Activated T-cell treated with anti-CD3 and anti-CD28 coated beads, Interleukin-2, amount 50 U/mL, for 72 hours (primary cell): ENCODE measurements at places on chromosomes 11 and 22. TPM values are rescaled to one million over a fixed set of nuclear protein-coding genes. Genes with fewer than 3 reads are reported as not detected.

ZNF280B gene
- total RNA-seq, result 4.5 TPM

OR8G1 gene
- not detected for total RNA-seq

ROBO4 gene
- total RNA-seq, result not detected

CATSPERZ gene
- 1.1 TPM for total RNA-seq

P2RX6 gene
- 0.29 TPM for total RNA-seq

STK33 gene
- 6.2 TPM for total RNA-seq

DNA sequence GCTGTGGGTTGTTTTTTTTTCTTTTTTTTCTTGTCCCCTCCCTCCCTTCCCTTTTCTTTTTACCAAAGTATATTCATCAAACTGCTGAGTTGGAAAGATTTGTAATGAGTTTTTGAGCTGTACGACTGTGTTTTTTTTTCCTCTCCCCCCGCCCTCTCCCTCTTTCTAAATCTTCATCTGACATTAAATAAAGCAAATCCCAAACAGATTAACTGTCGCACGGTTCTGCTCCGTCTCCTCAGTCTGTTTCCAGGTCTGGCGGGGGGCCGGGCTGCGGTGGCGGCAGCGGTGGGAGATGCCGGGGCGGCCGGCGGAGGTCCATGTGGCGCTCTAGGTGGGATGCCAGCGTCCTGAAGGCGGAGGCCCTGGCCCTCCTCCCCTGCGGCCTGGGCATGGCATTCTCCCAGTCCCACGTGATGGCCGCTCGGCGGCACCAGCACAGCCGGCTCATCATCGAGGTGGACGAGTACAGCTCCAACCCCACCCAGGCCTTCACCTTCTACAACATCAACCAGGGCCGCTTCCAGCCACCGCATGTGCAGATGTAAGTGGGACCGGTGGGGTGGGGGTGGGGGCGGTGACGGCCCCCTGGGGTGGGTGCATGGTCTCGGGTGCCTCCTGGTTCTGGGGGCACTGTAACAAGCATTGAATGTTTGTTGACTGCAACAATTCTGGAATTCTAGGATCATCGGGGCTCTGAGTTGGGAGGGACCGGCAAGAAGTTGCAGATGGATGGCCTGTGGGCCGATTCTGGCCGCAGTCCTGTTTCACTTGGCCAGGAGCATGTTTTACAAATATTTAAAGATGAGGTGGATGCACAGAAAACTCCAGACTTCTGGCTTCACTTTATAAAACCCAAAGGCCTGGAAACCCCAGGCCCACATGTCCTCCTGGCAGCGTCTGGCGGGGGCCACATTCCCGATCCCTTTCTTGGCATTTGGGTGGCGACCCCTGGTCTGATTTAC, 13.1 kb downstream of the MPPED1 start:
- no peak overlapping the region for H3K27ac ChIP-seq
- peaks cover 15% of the 10 kb centered on the region for H3K27me3 ChIP-seq
- DNase-seq, result no peak
- no peaks in the 10 kb centered on the region for H3K36me3 ChIP-seq
- no peaks in the 10 kb centered on the region for H3K4me1 ChIP-seq

- H3K4me3 ChIP-seq, result no peak overlapping the region
- H3K27me3 ChIP-seq, result no peaks in the 10 kb centered on the region
- no peak for DNase-seq
- H3K36me3 ChIP-seq, result peaks cover 33% of the 10 kb centered on the region
- H3K4me1 ChIP-seq, result no peaks in the 10 kb centered on the region
- H3K27ac ChIP-seq, result no peak overlapping the region
Observed at GRCh38 chr11:11931461-11932055, 76.9 kb downstream of the DKK3 start.

DNA sequence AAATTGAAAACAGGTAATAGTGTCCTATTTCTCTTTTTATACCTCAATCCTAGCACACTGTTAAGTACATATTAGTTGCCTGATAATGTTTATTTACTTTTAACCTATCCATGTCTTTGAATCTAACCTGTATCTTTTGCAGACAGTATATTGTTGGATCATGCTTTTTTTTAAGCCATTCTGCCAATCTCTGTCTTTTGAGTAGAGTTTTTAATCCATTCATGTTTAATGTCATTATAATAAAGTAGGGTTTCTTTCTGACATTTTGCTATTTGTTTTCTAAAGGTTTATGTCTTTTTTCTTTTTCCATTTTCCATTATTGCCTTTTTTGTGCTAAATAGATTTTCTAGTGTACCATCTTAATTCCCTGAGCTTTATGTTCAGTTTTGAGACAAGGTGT, 23.8 kb upstream of the DEPDC7 start:
- no peaks in the 10 kb centered on the region for H3K4me1 ChIP-seq
- peaks cover 6% of the 10 kb centered on the region for H3K36me3 ChIP-seq
- DNase-seq, result no peak
- H3K4me3 ChIP-seq, result no peak overlapping the region

DNA sequence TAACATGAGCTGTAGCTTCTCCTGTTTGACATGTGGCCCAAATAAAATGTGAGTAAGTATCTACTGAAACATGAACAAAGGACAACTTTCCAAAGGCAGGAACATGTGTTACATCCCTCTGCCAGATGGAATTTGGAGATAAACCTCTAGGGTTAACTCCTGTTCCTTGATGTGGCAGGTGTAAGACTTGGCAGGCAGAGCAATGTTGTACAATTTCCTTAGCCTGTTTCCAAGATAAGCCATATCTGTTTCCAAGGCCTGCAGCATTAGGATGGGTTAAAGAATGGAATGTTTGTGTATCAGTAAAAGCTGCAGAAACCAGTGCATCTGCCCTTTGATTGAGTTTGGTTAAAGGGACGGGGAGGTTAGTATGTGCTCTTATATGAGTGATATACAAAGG, 8.8 kb upstream of the DNAJB13 start:
- H3K4me1 ChIP-seq, result no peaks in the 10 kb centered on the region
- H3K36me3 ChIP-seq, result peaks cover 13% of the 10 kb centered on the region
- no peak for DNase-seq
- H3K27me3 ChIP-seq, result no peaks in the 10 kb centered on the region
- H3K27ac ChIP-seq, result no peak overlapping the region
- H3K4me3 ChIP-seq, result no peak overlapping the region

- H3K27ac ChIP-seq, result peak within 1 kb of the TSS; percentile 84
- DNase-seq, result peak; percentile 97
- peaks cover 32% of the 10 kb centered on the region for H3K4me1 ChIP-seq
- no peaks in the 10 kb centered on the region for H3K27me3 ChIP-seq
Observed at GRCh38 chr11:1763796-1764661, at the start of gene CTSD. TSS of gene CTSD (minus strand) at chr11:1763927. CDS start at chr11:1763859, 68 bp downstream.

GRCh38 chr11:125176866-125177265, 12.3 kb downstream of the PKNOX2 start:
- no peak overlapping the region for H3K27ac ChIP-seq
- no peak for DNase-seq
- H3K4me1 ChIP-seq, result no peaks in the 10 kb centered on the region
- no peak overlapping the region for H3K4me3 ChIP-seq
- H3K36me3 ChIP-seq, result no peaks in the 10 kb centered on the region

DNA sequence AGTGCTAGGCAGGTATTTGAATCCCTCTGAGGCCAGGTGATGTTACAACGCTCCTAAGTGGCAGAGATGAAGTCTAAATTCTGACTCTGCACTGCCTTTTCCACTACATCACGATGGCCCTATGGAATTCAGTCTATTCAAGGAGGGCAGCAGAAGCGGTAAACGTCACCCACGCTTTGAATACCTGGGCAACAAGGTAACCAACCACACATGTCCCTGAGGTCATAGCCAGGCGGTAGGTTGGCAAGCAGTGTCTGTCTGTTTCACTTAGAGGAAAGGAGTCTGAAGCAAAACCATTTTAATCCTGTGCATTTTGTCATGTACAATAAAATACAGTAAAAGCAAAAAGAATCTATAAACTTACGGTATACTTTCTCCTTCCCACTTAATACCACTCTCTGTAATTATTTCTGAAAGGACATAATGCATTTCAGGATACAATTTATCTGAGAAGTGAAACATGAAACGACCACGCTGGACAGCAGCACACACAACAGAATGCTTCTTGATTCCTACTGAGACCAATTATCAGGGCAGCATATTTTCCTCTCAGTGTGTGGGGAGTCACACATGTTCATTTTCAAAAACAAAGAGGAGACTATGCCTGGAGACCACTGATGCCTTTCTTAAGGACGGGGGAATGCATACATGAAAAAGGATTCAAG, 51.3 kb downstream of the PRDM10 start:
- no peak overlapping the region for H3K4me3 ChIP-seq
- H3K27ac ChIP-seq, result no peak overlapping the region
- DNase-seq, result no peak

DNA sequence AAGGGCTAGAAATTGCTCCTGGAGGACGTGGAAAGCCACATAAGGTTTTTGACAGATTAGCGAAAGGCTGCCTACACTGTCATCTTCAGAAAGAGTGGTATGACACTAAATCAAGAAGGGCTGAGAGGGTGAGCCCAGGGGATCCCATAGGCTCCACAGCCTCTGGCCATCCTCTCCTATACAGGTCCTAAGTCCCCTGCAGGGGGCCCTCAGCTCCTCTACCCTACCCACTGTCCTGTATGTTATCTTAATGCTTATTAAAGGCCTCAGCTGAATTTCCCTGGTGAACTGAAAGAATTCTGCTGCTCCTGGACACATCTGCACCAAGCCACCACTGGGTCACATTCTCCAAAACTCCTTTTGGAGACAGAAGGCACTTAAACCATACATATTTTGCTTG, 7.9 kb downstream of the KLHL22 start:
- no peak overlapping the region for H3K27ac ChIP-seq
- H3K4me1 ChIP-seq, result peaks cover 48% of the 10 kb centered on the region
- no peak overlapping the region for H3K4me3 ChIP-seq
- H3K36me3 ChIP-seq, result no peaks in the 10 kb centered on the region
- no peaks in the 10 kb centered on the region for H3K27me3 ChIP-seq

DNA sequence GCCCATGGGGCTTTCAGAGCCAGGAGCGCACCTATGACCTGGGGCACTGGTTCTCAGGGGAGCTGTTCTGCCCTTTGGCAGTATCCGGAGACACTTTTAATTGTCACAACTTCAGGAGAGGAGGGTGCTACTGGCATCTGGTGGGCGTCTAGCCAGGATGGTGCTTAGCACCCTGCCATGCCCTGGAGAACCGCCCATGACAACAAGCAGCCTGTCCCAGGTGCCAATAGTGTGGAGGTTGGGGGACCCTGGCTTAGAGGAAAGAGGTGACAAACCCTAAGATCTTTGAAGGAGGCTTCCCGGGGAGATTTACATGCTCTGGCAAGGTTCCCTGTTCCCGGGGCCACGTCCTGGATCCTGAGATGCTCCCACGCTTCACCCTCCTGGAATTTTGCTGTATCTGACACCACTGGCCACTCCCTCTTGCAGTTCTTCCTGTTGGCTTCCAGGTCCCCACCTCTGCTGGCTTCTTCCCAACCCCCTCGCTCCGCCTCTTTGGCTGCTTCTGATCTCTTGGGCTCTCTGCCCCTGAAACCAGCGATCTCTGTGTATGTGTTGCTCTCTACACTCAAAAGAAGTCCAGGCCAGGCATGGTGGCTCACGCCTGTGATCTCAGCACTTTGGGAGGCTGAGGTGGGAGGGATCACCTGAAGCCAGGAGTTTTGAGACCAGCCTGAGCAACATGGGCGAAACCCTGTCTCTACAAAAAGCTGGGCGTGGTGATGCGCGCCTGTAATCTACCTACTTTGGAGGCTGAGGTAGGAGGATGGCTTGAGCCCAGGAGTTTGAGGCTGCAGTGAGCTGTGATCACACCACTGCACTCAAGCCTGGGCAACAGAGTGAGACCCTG, 31.1 kb downstream of the FADS3 start:
- H3K4me1 ChIP-seq, result no peaks in the 10 kb centered on the region
- H3K4me3 ChIP-seq, result no peak overlapping the region
- H3K27me3 ChIP-seq, result no peaks in the 10 kb centered on the region
- no peak for DNase-seq

- H3K27ac ChIP-seq, result peak overlapping the region; percentile 96
- no peaks in the 10 kb centered on the region for H3K36me3 ChIP-seq
- peak overlapping the region; percentile 76 for H3K4me3 ChIP-seq
- H3K27me3 ChIP-seq, result no peaks in the 10 kb centered on the region
- DNase-seq, result no peak
Observed at GRCh38 chr11:128580612-128581011, 6.7 kb downstream of the ETS1 start.

- DNase-seq, result peak; percentile 29
- H3K4me3 ChIP-seq, result peak overlapping the region; percentile 42
- peaks cover 11% of the 10 kb centered on the region for H3K36me3 ChIP-seq
- H3K4me1 ChIP-seq, result peaks cover 97% of the 10 kb centered on the region
- peak overlapping the region; percentile 16 for H3K27ac ChIP-seq
Observed at GRCh38 chr11:3959015-3959902, 103.8 kb downstream of the STIM1 start.

GRCh38 chr11:117989351-117990102, 3.3 kb downstream of the IL10RA start:
- H3K4me3 ChIP-seq, result peak overlapping the region; percentile 98
- peaks cover 81% of the 10 kb centered on the region for H3K4me1 ChIP-seq
- H3K36me3 ChIP-seq, result peaks cover 43% of the 10 kb centered on the region
- no peaks in the 10 kb centered on the region for H3K27me3 ChIP-seq

GRCh38 chr11:122422682-122423081, 232.8 kb upstream of the UBASH3B start:
- no peaks in the 10 kb centered on the region for H3K27me3 ChIP-seq
- no peak overlapping the region for H3K4me3 ChIP-seq
- no peak overlapping the region for H3K27ac ChIP-seq
- H3K4me1 ChIP-seq, result no peaks in the 10 kb centered on the region
